ENCODE measurements at places on chromosomes 1 and 21.
A peak's percentile ranks its signal among the peaks of the same experiment; 100 is the strongest.

DNA sequence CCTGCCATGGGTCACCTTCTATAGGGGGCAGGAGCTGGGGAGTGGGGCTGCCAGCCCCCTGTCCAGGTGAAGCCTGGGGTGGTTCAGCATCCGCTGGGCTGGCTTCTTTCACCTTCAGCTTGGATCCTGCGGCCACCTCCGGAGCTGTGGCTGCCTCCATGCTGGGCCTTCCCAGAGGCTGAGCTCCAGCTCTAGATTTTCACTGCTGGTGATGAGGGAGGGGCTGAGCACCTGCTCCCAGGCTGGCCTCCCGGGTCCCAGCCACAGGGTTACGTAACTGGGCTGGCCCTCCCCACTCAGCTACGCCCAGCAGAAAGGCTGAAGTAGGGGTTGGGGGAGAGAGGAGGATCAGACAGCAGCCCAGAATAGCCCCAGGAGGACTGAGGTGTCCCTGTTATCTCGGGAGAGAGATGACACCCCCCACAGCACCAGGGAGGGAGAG is at the start of gene MYBPHL:
Gene MYBPHL (minus strand): TSS at position 180 of the 442 bp plus-strand sequence. CDS start 20 bp downstream, at position 160.
- no peak for DNase-seq

GRCh38 chr1:178266619-178267066 is 172.7 kb downstream of the RASAL2 start:
- no peak for DNase-seq

DNA sequence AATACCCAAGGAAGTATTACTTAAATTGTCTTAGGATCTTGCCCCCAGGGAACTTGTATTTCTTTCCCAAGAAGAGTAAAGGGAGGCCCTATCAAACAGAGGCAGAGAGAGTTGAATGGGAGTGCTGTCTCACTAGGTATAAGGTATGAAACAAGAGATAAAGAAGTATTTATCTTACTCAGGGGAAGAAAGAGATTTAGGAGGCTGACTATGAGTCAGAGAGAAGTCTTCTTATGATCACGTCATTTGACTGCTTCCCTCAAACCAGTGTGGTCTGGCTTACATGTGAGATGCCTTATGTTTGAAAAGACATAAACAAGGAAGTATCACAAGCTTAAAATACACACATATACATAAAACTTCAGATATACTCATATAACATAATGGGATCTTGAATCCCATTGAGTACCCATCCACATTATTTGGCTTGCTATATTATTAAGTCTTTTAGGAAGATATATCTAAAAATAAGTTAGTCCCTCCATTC is 29.6 kb downstream of the DUSP10 start:
- peak; percentile 47 for DNase-seq

DNA sequence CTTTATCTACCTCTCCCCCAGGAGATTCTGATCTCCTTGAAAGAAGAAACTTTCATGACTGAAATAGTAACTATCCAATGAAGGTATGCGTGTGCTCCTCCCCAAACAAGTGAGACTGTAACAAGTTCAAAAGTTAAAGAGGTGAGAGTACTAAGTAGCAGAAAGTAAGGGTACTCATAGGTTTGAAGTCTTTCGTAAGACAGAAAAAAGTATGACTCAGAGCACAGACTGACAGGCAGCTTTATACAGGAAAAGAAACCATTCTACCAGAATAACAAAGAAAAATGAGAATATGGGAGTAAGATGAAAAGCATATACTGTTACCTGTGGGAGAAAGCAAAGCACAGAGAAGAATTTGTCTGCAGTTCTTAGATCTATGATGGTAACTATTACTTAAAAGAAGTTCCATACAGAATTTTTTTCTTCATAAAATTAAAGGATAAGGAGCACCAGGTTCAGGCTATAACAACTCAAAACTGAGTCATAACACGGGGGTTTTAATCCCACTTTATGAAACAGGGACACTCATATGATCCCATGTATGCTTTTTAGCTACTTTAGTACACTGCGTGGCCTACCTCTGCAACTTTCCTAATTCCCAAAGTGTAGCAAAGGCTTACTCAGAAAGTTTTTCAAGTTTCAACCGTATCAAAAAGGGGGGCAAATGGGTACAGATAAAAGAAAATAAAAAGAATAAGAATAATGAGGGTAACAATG is 52.0 kb downstream of the FOXJ3 start:
- DNase-seq = no peak

DNA sequence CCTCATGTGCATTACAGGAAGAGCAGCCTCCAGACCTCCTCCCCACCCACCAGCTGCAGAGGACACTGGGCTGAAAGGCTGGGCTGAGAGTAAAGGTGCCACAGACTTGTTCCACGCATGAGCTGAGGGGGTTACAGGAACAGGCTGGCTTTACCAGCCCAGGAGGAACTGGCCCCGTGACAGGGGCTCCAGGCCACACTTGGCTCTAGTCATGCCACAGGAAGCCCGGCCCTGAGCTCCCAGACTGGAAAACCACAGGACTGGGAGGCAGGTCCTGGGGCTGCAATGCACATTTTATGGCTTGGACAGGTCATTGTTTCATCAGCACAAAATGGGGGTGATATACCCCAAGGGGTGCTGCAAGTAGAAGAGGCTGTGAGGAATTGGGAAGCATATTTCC is 35.6 kb downstream of the GPA33 start:
- DNase-seq = no peak

- DNase-seq = no peak
These were observed 138.3 kb downstream of the TTLL7 start for GRCh38 chr1:83860490-83861221.

GRCh38 chr21:41578083-41578482 is 70.1 kb upstream of the TMPRSS2 start:
- DNase-seq = no peak

DNA sequence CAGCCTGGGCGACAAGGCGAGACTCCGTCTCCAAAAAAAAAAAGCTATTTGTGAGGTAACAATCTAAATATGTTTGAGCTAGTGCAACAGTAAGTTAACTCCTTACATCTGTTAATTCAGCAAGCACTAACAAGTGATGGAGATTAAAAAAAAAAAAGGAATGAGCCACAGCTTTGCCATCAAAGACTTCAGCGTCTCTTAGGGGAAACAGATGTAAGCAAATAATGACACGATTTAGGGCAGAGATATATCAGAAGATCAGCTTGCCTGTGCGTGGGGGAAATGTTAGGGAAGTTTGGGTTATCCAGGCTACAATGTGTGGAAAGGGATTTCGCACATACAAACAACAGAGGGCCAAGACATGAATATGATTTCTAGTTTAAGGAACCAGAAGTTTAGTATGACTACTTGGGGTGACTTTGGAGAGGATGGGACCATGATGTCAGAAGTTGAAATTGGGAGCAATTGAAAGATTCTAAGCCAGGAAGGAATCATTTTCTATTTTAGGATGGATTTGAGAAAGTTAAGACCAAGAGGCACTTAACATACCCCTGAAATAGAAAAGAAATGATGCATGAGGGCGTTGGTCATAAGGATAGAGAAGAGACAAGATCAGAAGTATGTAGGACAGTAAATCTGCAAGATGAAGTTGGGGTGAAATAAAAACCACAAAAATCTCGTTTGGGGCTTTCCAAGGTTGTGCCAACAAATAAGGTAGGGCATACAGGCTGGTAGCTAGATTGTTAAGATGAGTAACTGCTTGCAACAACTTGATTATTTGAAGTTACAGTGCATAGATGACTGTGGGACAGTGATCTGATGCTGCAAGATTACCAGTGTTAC is 2.4 kb upstream of the BRWD1 start:
- DNase-seq = no peak

DNA sequence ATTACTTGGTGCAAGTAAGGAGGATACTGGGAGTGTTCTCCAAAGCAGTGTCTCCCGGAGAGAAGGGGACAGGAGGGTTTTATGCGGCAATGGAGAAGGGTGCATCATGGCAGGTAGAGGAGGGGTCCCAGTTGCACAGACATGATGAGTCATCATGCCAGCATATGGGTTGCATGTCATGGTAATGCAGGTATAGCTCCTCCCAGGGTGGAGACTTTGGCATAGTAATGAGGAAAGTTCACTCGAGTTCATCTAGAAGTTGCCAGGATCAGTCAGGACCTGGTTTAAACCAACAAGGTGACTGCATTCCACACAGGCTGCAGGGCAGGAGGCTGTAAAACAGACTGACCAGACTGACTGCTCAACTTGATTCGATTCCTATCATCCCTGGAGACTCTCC is 355.7 kb upstream of the DUSP10 start:
- no peak for DNase-seq

- DNase-seq = no peak
These were observed 30.1 kb upstream of the CHAF1B start for GRCh38 chr21:36354918-36355680.

DNA sequence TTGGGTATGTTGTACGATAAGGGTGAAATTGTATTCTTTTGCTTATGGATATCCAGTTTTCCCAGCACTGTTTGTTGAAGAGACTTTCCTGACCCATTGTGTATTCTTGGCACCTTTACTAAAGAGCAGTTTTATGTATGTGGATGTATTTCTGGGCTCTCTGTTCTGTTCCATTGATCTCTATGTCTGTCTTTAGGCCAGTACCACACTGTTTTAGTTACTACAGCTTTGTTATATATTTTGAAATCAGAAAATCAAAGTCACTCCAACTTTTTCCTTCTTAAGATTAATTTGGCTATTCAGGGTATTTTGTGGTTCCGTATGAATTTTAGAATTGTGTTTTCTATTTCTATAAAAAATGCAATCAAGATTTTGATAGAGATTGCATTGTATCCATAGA is 62.8 kb upstream of the C1orf146 start:
- no peak for DNase-seq
